CD4-positive, alpha-beta T cell treated with Interleukin-15 for 1 hour (primary cell): ENCODE measurements at places on chromosomes 5 and 9.

DNA sequence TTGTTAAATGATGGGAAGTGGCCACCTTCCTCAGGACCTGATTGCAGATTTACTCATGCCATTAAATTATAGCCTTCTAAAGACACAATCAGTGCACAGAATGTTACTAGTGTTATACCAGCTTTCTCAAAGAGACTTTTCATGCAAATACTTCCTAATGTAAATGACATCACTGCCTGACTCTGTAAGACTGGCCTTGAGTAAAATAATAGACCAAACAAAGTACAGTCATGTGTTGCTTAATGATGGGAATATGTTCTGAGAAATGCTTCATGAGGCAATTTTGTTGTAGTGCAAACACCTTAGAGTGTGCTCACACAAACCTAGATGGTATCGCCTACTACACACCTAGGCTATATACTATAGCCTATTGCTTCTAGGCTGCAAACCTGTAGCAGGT is 17.0 kb upstream of the C1QTNF3 start:
- DNase-seq, result no peak

DNA sequence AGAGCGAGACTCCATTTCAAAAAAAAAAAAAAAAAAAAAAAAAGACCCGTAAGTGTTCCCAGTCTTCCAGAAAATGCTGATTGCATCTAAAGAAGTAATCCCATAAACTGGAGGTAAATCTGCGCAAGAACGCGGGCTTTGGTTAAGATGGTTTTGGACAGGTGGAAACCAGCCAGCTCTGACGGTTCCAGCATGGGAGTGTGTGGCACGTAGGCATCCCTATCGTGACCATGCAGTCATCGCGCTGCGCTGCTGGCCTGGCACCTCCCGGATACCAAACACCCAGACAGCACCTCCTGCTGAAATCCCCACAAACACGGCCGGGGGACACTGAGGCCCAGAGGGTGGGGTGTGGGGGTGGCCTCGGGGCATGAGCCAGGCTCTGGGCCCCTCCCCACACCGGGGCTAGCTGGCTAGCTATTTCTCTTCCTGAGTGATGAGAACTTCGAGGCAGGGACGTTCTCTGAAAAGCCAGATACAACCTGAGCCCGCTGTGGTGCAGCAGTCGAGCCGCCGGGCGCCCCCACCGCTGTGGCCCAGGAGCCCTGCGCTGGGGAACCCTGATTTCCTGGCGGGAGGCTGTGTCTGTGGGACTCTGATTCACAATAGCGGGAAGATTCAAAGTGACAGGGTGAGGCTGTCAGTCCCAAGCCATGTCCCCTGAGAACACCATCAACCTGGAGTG is 32.2 kb upstream of the NOTCH1 start:
- DNase-seq, result no peak

DNA sequence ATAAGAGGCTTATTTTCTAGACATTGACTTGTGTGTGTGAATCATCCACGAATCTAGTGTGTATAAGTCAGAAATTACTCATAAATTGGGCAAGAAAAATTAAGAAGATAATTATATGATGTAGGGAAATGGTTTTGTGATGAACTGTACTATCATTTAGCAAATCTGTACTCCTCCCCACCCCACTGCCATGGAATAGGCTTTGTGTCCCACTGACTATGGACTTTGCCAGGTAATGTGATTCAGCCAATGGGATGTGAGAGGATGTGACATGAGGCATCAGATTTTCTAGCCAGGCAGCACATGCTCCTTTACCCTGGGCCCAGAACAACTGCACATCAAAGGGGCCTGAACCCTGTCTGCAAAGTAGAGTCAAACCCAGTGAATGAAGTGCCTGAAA is 406.6 kb downstream of the CTNND2 start:
- no peak for DNase-seq

DNA sequence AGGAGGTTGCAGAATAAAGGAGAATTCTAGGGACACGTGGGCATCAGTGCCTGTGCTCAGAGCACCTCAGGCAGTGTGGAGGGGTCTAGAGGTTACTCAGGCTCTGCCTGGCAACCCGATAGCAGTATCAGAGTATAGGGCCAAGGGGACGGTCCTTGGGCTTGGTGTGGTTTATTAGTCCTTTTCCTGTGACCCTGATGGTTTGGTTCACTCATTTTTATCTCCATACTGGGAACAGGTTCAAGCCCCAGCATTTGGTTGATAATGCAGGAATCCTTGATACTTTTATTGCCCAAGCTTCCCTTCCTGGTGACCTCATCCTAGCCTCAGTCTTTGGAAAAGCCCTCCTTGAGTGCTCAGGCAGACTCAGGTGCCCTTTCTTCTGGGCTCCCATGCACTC is 35.5 kb downstream of the FXN start:
- no peak for DNase-seq

- DNase-seq, result no peak
Measured at GRCh38 chr5:6430418-6431028, 18.1 kb upstream of the UBE2QL1 start.

DNA sequence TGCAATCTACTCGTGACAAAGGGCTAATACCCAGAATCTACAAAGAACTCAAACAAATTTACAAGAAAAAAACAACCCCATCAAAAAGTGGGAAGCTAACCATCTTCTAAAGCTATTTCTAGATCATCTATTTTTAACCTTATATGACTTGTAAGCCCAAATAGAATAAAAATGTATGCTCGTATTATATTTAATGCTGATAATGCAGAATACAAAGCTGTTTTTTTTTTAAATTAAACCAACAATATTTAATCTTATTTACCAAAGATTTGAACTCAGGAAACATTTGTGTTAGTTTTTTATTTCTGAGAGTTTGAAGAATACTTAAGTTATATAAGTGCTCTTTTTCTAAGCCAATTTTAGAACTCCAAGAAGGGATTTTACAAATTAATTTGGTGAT is 652.1 kb downstream of the LRRC70 start:
- DNase-seq, result no peak

GRCh38 chr9:112241491-112241890 is 66.4 kb upstream of the SUSD1 start:
- DNase-seq, result no peak

GRCh38 chr9:119044806-119045205 is 324.4 kb downstream of the BRINP1 start:
- no peak for DNase-seq

- DNase-seq, result no peak
Measured at GRCh38 chr5:164000819-164001218, 495.4 kb downstream of the MAT2B start.

DNA sequence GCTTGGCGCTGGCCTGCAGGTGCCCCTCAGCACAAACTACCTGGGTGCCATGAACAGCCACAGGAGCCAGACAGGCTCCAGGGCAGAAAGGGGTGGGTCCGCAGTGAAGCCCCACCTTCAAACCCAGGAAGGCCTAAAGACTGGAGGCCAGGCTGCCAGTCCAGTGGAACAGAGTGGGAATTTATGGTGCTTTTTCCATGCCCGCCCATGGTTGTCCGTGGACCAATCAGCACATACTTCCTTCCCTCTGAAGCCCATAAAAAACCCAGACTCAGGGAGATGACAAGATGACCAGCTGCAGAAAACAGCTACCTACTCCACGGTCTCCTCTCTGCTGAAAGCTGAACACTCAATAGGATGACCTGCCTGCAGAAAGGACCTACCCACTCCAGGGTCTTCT is 275.4 kb upstream of the ADRA1B start:
- DNase-seq, result no peak

DNA sequence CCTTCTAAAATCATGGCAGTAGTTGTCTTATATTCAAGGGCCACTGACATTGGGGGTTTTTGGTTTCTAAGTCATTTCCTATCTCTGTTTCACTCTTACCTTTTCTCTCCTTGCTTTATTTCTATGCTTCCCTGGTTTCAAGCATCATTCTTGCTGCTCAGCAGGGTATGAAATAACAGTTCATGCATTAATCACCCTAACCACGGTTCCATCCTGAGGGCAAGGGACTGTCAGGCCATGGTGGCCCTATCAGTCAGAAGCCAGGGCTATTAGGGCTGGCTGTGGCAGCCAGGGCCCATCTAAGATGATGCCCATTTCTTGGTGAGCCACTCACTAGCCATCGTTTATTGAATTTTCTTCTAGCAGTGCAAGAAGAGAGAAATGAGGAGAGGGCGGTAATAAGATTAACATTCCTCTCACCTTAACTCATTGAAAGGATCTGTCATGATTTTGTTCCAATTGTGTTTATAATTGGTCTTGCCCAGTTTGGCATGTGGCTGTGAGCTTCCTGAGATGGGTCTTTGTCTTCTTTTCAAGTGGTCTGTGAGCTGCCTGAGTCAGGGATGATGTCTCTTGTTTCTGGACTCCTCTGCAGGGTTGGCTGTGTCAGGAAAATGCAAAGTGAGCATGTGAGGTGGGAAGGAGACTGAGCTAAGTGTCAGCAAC is 45.2 kb downstream of the CYSTM1 start:
- DNase-seq, result no peak

DNA sequence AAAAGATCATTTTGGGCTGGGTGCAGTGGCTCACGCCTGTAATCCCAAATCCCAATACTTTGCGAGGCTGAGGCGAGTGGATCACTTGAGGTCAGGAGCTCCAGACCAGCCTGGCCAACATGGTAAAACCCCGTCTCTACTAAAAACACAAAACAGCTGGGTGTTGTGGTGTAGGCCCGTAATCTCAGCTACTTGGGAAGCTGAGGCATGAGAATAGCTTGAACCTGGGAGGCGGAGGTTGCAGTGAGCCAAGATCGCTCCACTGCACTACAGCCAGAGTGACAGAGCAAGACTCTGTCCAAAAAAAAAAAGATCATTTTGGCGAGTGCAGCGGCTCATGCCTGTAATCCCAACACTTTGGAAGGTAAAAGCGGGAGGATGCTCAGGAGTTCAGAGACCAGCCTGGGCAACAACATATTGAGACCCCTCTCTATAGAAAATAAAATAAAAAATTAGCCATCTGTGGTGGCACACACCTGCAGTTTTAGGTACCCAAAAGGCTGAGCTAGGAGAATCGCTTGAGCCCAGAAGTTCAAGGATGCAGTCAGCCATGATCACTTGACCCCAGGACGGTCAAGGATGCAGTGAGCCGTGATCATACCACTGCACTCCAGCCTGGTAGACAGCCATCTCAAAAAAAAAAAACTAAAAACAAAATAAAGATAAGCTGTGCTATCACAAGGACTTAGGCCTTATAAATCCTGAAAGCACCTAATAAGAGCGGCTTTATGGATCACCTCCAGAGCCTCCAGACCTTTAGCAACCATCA is 16.2 kb downstream of the PPP2CA start:
- no peak for DNase-seq

GRCh38 chr5:154524181-154524580 is 46.2 kb upstream of the HAND1 start:
- no peak for DNase-seq

- no peak for DNase-seq
Measured at GRCh38 chr9:133914442-133915342, 77.4 kb downstream of the VAV2 start.

- peak; percentile 60 for DNase-seq
Measured at GRCh38 chr5:76855961-76856360, 6.1 kb downstream of the S100Z start.

DNA sequence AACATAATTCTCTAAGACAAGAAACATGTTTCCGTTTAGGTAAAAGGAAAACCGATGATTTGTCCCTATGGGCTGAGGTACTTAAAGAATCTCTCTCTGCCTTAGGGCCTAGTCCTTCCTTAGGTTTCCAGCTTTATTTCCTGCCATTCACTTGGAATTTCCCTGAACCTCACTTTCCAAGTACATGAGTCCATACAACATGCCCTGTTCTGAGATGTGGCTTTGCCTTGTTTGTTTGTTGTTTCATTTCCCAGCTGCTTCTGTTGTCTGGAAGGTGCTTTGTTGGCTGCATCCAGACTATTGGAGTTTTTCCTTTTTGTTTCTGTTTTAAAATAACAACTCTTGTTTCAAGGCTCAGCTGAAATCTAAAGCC is 95.2 kb downstream of the ALDH1A1 start:
- DNase-seq, result no peak

DNA sequence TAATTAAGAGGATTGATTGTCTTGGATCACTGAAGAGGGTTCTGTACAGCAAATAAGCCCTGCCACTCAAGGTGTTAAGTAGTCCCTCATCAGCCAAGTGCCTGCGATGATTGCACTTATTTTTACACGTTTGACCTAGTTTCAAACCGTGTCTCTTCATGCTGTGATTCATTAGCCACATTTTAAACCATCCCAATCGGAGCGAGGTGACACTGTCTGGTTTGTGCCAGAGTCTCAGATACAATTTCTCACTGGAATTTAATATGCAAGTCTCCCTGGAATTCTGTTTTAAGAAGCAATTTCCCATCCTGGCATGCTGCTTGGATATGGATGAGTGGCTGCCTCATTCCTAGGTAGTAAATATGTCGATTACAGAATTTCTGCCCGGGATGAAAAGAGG is 1.6 kb downstream of the INSYN2B start:
- no peak for DNase-seq

DNA sequence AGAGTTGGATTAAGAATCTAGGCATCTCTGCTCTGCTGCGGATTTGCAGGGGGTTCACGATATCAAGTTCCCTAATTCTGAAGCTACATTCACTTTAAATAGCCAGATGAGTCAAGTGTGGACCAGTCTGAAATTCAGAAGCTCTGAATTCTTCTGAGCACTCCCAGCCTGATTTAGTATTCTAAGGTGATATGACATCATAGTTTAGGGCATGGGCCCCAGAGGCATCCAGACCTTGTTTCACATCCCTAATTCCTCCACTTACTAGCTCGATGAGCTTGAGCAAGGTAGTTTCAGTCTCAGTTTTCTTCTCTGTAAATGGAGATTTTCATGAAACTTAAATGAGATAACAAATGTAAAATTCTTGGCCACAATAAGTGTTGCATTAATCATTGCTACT is 65.2 kb downstream of the TMEM167A start:
- DNase-seq, result peak; percentile 43

DNA sequence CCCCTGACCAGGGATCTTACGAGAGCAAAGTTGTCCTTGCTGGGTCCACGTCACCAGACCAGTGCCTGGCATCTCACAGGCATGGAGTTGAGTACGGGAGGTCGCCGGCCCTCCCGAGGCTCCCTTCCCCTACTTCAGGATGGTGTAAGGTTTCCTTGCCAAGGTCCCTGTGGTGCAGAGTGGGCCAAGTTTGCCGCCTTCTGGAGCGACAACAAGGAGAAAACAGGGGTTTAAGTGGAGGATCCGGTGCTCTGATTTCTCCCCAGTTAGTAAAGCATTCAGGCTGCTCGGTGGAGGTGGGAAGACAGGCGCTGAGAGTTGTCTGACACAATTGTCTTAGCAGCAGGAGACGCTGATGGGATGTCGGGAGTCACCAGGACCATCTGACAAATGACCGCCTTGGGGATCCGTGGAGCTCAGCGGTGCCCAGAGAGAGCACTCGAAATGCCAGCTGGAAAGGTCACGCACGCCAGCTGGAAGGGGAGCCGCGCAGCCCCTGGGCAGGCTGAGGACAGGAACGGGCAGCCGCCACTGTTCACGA is 37.3 kb downstream of the ADAMTS2 start:
- peak; percentile 15 for DNase-seq

GRCh38 chr9:75858497-75859092 is 31.9 kb upstream of the PCSK5 start:
- no peak for DNase-seq

DNA sequence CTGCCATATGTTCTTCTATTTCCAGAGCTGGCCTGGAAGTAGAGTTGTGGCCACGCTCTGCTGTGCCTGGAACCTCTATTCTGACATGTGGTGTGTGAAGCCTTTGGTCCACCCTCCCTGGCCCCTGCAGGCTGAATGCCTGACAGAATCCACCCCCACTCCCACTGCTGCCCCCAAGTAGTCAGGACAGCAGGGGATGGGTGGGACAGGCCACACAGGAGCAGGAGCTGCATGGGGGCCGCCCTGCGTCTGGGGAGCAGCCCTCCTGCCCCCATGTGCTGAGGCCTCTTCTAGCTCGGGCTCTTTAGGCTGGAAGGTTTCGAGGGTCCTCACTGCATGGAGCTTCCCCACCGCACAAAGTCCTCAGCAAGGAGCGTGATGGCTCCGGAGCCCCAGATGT is 32.6 kb upstream of the IRX4 start:
- no peak for DNase-seq
